ENCODE measurements at places on chromosomes 12 and 14.

DNA sequence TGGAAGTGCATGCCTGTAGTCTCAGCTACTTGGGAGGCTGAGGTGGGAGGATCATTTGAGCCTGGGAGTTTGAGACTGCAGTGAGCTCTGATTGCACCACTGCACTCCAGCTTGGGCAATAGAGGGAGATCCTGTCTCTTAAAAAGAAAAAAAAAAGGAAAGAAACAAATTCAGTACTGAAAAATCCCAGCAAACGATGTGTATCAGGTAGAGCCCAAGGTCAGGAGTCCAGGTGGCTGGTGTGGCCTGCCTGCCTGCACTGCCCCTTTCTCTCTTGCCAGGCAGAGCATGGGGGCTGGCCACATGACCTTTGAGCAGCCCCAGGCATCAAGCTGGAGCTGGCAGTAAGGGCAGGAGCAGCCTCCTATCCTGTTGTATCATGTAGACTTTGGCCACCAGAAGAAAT is 31.8 kb downstream of the ELK3 start:
- DNase-seq, result no peak

GRCh38 chr12:25382311-25383106 is 131.8 kb upstream of the KRAS start:
- no peak for DNase-seq

GRCh38 chr12:118319627-118320026 is 53.1 kb downstream of the TAOK3 start:
- no peak for DNase-seq

DNA sequence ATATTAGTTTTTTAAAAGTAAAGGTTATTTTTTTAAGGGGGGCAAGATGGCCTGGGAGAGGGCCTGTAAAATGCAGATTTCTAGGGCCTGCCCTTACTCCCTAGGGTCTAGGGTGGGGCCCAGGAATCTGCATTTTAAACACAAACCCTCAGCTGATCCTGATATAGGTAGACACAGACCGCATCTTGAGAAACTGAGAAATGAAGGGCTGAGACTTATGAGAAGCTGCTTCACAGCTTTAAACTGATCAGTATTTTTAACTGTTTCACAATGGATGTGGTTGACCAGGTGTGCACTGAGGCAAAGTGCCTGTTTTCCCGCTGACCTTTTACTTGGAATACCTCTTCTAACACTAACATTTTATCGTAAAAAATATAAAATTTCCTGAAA is 84.0 kb downstream of the CCDC88C start:
- DNase-seq, result no peak

- peak; percentile 20 for DNase-seq
Measured at GRCh38 chr14:30417121-30417520, 141.8 kb upstream of the G2E3 start.

- peak; percentile 57 for DNase-seq
Measured at GRCh38 chr12:51622564-51622963, 31.5 kb downstream of the SCN8A start.

DNA sequence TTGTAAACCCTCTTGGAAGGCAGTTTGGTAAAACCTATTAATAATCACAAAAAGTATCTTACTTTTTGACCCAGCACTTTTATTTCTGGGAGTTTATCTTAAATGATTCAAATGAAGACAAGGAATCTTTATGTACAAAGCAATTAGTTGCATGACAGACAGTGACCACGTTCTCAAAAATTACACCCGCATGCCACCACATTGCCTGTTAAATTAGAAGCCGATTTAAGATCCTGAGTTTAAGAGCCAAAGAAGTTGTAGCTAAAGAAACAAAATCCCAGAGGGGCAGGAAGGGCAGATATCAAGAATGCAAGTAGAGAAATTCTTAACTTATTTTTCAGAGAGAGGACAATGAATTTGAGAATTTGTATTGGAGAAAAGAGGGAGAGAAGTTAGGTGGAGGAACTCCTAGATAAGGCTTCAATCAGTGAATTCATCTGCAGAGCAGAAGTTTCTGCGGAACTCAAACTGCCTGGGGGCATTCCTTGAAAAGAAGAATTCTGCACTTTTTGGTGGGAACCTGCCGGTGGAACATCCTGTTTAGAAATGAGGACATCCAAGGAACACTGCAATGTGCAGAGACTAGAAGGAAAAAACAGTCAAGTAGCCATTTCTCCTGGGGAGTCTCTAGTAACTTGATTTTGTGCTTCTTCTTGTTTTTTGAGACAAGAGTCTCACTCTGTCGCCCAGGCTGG is 1.1 kb upstream of the RIOX1 start:
- DNase-seq, result no peak

DNA sequence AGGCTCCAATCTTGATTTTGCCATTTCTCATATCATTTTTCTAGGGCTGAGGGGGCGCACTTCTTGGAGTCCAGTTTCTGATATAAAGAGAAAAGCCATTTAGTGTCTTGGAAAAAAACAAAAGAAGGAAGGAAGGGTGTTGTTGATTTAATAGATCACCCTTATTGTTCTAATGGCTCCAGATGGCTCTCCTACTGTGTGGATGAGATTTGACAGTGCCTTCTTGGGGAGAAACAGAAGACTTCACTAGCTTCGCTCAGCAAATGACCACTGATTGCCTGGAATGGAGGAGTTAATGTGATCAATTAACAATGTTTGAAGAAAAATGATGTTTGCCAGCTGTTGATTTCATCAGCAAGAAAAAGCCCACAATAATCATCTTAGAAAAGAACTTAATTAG is 216.2 kb downstream of the APAF1 start:
- no peak for DNase-seq

DNA sequence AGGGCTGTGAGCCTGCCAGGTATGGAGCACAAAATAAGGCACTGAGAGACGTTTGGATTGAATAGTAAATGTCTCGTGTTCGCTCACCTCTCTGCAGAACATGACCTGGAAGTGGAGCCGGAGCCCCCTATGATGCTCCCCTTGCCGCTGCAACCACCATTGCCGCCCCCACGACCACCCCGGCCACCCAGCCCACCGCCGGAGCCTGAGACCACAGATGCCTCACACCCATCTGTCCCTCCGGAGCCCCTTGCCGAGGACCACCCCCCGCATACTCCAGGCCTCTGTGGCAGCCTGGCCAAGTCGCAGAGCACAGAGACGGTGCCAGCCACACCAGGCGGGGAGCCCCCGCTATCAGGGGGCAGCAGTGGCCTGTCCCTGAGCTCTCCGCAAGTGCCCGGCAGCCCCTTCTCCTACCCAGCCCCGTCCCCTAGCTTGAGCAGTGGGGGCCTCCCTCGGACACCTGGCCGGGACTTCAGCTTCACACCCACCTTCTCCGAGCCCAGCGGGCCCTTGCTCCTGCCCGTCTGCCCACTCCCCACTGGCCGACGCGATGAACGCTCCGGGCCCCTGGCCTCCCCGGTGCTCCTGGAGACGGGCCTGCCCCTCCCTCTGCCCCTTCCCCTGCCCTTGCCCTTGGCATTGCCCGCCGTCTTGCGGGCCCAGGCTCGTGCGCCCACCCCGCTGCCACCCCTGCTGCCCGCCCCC is 18.7 kb downstream of the SETD1B start:
- no peak for DNase-seq

- no peak for DNase-seq
Measured at GRCh38 chr14:74522740-74523139, 29.2 kb downstream of the ISCA2 start.

GRCh38 chr12:46743456-46743855 is 82.3 kb downstream of the SLC38A4 start:
- no peak for DNase-seq

- peak; percentile 16 for DNase-seq
Measured at GRCh38 chr12:72236071-72236705, 36.0 kb upstream of the TRHDE start.

- DNase-seq, result no peak
Measured at GRCh38 chr12:104662908-104663307, 206.2 kb downstream of the CHST11 start.

GRCh38 chr14:61174441-61174891 is 106.7 kb downstream of the TMEM30B start:
- no peak for DNase-seq

- no peak for DNase-seq
Measured at GRCh38 chr12:56725723-56726102, 614 bp upstream of the NACA start.

DNA sequence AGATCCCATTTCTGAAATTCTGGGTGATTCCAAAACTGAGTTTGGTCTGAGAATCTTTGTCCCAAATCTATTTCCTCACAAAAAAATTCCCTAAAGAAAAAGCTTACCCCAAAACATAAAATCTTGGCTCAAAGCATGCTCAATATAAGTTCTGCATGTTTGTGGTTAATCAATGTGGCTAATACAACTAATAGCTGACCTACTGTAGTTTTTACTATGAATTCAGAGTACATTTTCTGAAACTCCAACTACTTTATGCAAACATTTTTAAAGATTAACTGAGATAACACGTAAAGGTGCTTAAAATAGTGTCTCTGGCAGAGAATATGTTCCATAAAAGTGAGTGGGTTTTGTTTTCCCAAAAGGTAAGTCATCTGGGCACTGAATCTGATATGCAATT is 133.1 kb downstream of the MED13L start:
- no peak for DNase-seq

DNA sequence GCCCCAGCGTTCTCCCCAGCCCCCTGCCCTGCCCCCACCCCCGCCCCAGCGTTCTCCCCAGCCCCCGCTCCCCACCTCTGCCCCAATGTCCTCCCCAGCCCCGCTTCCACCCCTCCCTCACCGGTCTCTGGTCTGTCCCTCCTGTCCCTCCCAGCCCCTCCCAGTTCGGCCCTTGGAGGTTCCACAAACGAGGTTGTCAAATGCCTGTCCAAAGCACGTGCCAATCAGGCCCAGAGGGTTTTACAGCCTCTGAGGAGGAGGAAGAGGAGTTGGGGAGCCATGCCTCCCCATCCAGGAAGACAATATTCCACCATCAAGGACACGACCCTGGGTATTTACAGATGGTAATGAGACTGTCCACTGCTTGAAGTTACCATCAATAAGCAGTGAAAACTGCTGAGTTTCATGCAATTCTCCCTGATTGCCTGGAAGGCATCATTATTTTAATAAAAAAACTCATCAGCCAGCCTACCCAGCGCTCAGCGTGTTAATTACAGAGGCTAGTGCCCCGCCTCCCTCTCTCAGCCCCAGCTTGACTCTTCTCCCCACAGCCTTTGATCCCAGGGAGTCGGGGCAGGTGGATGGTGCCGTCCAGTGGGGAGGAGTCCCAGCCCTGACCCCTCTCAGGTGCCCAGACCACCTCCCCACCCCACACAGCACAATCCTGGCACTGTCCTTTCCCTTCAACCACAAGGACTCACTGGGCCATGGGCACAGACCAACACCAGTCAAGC is 30.6 kb upstream of the C14orf180 start:
- no peak for DNase-seq

DNA sequence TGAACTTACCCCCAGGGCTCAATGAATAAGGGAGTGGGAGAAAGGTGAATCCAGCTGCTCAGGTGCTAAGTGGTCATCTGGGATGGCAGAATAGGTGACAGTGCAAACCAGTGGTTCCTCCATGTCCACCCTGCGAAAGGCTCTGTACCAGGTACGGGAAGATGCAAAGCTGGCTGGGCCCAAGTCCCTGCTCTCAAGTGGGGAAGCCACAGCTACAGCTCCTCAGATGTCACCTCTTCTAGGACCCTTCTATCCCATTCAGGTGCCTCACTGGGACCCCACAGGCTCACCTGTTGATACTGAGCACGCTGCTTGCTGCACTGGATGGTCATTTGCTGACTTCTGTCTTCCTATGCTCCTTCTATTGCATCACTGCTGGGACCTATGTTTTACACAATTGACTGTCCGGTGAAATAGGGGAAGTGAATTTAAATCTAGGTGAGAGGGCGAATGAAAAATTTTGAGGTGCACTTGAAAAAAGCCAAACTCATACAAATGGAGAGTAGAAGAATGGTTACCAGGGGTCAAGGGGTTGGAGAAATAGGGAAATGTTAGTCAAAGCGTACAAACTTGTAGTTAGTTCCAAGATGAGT is 20.3 kb upstream of the PPP4R4 start:
- no peak for DNase-seq

- DNase-seq, result peak; percentile 31
Measured at GRCh38 chr12:53677016-53677799, 1.3 kb upstream of the ATP5MC2 start.

- no peak for DNase-seq
Measured at GRCh38 chr12:34051486-34051885, 29.2 kb downstream of the ALG10 start.

- no peak for DNase-seq
Measured at GRCh38 chr12:111283521-111283920, 85.4 kb downstream of the PHETA1 start.

DNA sequence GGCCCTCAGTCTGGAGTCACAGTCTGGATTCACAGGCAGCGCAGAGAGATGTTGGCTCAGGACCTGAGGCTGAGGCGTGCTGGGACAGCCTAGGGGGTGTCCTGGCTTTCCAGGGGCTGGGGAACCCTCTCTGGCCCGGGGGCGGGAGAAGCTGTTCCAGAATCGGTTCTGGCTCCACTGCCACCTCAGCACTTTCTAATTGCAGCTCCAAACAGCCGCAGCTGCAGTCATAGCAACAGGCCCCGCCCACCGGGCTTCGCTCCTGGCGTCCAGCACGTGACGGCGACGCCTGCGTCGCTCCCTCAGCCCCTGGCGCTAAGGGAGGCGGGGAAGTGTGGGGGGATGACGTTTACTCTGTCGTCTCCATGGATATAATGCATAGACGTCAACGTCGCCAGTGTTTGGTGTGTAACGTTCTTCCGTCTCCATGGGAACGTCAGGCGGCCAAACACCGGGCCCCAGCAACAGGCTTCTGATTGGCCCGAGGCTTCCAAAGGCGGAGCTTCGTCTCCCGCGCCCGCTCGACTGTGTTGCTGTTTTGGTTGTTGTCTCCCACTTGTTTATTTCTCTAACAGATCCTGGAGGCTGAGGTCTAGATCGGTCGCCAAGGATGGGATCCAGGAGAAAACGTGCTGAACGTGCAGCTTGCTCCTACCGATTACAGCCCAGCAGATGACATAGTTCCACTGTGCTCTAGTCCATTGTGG is 19.7 kb upstream of the FOS start:
- peak; percentile 100 for DNase-seq

- peak; percentile 61 for DNase-seq
Measured at GRCh38 chr12:77118696-77119095, 53.3 kb upstream of the E2F7 start.

DNA sequence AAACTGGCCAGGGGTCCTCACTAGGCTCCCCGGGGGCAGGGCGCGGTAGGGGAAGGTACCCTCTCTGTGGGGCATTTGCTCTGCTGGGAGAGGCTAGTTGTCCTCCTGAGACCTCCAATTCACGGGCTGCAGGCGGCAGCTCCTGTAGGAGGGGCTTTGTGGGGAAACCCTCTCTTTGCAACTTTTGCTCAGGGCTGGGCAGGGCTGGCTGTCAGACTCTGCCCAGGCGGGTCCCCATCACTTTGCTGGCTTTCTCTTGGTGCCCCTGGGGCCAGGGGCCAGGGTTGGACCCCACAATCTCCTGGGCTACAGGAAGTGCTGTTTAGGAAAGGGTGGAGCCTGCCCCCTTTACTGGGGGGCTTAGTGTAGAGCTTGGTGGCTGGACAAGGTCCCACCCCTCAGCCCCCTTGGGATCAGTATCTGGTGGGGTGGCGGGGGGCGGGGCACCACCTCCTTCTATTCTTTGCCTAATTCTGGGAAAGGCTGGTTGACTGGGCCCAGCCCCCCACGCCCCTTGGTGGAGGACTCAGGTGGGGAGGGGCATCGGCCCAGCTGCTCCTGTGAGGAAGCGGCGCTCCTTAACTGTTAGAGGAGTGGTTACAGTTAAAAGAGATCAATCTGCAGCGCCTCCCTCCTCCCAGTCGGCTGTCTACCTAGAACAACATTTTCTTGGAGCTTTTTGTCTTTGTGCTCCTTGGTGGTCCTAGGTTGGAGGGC is 918.7 kb downstream of the AACS start:
- DNase-seq, result no peak

Measured in fibroblast of mammary gland (primary cell).